NCI-H69 (cell line): ENCODE measurements at places on chromosomes 1 and 21.
A peak's percentile ranks its signal among the peaks of the same experiment; 100 is the strongest.

DNA sequence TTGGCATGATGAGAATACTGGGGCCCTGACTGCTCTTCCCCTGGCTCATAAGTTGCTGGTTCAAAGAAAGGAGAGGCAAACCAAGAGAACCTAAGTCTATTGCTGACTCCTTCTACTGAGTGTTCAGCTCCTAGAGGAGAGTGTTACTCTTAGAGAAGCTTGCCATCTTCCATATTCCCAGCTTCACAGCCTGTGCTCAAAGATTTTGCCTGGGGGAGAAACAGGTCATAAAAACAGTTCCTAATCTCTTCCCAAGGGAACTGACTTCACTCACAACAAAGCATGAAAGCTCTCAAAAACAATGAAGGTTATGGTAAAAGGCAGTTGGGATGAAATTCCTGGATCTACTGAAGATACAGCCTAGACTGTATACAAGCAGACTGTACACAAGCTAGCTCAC, 37.1 kb downstream of the LRRC40 start:
- DNase-seq = peak; percentile 10

- DNase-seq = no peak
Measured at GRCh38 chr21:34369741-34370140, 5.6 kb upstream of the SMIM11 start.

GRCh38 chr1:2857521-2857920, 56.0 kb upstream of the TTC34 start:
- no peak for DNase-seq

DNA sequence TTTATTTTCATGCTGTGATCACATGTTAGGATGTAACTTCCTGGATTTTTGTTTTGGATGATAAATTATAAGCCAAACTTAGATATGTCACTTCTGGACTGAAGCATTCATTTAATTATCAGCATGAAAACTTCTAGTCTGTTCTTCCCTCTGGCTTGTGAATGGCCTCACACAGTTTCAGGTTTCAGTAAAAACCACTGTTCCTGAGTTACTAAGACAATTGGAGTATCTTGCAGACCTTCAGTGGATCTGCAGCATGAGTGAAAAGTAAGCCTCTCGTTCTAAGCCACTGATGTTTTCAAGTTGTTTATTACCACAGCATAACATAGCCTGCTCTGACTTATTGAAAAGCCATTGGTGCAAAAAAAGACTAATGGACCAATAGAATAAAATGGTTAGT, 55.3 kb upstream of the RGS21 start:
- DNase-seq = no peak

GRCh38 chr1:149962039-149962647, 25.5 kb upstream of the MTMR11 start:
- DNase-seq = peak; percentile 73

- no peak for DNase-seq
Measured at GRCh38 chr1:53362270-53362669, 34.4 kb upstream of the LRP8 start.

DNA sequence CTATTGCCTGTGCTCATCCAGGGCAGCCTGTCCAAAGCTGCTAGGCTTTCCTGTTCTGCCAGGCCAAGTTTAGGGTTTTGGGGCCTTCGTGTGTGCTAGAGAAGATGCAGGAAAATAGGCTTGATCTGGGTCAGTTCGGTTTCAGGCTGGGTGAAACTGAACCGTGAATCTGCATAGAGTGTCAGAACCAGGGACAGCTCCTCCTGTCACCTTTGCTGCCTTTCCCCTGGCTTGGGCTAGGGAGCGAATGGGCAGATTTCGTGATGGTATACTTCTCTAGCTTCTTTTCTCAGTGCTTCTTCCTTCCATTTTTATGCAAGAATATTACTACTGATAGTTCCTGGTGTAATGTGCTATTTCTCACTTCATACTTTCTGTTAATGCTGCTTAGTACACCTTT, 6.0 kb upstream of the AGO1 start:
- DNase-seq = no peak

- DNase-seq = no peak
Measured at GRCh38 chr1:195594322-195594721, 1013.9 kb downstream of the KCNT2 start.

- peak; percentile 71 for DNase-seq
Measured at GRCh38 chr1:212608959-212609700, 569 bp downstream of the ATF3 start.

DNA sequence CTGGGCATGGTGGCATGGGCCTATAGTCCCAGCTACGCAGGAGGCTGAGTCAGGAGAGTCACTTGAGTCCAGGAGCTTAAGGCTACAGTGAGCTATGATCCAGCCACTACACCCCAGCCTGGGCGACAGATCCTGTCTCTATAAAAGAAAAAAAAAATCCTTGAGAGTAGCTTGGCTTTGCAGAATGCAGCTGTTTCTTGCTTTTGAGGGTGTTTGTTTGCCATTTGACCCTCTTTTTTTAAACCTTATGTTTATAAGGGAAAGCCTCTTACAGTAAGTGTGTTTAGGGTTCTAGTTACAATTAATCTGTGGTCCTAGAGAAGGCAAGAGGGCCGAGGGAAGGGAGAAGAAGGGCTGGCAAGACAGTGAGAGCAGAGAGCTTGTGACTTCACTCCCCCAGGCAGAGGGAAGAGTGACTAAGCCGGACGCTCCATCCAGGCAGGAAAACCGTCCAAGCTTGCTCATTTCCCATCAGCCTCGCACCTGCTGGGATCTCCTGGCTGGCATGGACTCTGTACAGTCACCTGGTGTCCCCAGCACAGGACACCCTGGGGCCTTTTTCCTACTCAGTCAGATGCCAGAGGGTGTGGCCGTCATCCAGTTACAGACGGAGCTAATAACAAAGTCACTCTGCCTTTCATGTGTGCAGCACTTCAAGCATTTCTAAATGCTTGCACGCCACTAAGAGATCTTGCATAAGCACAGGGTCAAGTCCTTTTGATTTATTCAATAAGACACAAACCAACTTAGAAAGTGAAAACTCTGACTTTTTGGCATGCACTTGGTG, 55.5 kb upstream of the PSEN2 start:
- DNase-seq = peak; percentile 96

DNA sequence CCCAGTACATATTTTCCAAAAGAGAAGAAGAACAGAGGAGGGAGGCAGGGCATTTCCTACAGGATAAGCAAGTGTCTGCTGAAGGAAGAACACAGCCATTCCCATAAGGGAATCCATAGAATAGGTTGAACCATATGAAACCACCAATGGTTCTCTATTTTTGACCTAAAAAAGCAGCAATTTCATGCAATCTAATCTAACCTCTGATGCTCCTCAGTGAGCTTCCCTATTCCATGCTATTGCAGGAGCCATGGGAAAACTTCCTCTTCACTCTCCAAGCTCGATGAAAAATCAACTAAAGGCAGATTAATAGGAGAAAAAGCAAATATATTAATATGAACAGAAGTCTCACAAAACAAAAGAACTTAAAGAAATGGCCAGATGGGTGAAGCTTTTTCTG, 50.5 kb downstream of the SIPA1L2 start:
- DNase-seq = no peak

DNA sequence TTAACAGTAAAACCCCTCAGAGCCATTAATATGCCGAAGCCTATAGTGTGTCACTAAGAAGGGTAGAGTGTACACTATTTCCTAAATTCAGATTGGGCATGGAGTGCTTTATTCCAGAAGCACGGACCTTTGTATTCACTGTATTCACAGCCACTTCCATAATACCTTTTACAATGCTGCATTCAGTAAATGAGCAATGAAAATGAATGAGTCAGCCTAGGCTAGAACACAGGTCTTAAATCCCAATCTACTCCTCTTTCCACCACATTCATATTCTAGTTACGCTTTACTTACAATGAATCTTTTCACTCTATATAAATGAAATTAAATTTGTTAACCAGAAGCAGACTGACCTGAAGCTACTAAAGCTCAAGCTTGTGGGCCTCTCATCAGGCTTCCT, 13.0 kb upstream of the GORAB start:
- no peak for DNase-seq

DNA sequence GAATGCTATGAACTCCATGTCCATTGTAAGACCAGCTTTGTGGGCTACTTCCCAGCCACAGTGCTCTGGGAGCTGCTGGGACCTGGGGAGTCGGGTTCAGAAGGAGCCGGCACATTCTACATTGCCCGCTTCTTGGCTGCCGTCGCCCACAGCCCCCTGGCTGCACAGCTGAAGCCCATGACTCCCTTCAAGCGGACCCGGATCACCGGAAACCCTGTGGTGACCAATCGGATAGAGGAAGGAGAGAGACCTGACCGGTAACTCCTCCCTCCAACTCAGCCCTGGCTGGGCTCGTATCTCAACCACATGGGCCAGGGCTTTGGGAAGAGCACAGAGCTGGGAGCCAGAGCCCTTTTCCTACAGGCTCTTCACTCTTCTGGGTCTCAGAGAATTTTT, 15.4 kb downstream of the MOV10 start:
- DNase-seq = no peak

- DNase-seq = no peak
Measured at GRCh38 chr1:110248746-110249145, 38.6 kb downstream of the KCNC4 start.

DNA sequence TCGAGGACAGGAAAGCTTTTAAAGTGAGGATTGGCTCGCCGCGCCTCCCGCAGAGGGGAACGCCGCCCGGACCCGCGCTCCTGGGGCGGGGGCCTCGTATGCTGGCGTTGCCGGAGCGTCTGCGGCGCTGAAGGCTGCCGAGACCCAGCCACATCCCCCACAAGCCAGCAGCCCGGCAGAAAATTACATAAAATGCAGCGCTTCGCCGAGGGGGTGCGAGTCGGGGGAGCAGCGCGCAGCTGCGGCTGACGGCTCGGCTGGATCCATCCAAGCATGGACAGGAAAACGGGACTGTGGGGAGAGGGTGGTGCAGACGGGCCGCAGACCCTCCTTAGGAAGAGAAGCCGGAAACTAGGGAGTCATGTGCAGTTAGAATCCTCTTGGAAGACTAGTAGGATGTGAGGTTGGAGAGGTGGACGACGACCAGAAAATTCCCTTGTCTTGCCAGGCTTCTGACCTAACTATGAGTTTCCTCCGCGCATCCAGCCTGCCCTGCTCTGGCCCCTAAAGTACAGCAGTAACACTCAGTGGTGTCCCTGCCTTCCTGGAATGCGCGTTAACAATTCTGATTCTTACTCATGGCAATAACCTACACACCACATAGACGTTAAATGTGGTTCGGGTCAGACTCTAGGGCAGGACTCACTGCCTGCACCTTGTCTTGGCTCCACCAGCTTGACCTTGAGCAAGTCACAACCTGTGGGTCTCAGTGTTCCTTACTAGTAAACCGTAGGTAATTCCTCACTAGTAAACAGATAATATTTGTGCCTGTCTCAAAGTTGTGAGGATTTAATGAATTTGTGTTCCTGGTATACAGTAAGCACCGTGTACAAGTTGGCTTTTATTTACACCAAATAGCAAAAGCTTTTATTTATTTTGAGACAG, 953 bp upstream of the BRWD1 start:
- peak; percentile 86 for DNase-seq

DNA sequence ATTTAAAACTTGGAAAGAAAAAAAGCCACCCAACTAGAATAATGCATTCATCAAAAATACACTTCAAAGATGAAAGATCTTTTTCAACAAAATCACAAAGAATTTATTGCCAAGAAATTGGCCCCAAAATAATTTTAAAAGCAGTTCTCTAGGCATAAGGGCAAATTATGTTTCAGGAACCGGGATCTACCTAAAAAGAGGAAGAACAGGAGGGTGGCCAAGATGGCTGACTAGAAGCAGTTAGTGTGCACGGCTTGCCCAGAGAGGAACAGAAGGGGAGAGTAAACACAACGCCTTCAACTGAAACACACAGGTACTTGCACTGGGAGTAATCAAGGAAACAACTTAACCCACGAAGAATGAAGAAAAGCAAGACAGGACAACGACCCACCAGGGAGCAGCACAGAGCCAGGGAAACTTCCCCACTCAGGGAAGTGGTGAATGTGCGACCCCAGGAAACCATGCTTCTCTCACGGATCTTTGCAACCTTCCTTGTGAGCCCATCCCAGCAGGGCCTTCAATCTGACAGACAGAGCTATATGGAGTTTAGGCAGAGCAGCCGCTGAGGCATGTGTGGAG, 46.1 kb downstream of the ACKR1 start:
- no peak for DNase-seq

DNA sequence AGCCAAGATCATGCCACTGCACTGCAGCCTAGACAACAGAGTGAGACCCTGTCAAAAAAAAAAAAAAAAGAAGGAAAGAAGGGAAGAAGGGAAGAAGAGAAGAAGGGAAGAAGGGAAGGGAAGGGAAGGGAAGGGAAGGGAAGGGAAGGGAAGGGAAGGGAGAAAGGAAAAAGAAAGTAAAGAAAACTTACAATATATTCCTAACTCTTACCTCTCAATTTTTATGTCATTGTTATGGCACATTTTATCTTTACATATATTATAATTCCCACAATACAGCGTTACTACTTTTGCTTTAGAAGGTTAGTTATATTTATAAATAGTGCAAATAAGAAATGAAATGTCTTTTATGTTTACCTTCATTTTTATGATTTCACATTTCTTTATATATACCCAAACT, 358.7 kb downstream of the HHIPL2 start:
- DNase-seq = no peak

DNA sequence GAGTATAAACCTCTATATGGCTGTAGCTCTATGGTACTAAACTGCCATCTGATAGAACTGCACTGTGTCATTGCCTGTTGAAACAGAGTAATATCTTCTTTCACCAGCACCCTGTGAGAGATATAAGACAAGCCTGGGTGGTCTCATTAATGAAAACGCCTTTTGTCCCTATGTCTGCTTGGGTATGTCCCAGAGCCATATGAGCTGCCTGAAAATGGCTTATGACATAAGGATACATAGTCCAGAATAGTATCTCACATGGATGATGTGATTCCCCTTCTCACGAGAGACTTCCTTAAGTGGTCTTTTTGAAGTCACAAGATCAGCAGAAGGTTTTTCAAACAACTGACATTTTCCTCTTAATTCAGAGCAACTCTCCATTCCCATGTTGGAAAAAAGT, 7.3 kb upstream of the TMCC2 start:
- DNase-seq = no peak

- no peak for DNase-seq
Measured at GRCh38 chr1:200363264-200363933, 46.4 kb downstream of the ZNF281 start.

GRCh38 chr1:230575886-230576500, 66.3 kb upstream of the COG2 start:
- no peak for DNase-seq

DNA sequence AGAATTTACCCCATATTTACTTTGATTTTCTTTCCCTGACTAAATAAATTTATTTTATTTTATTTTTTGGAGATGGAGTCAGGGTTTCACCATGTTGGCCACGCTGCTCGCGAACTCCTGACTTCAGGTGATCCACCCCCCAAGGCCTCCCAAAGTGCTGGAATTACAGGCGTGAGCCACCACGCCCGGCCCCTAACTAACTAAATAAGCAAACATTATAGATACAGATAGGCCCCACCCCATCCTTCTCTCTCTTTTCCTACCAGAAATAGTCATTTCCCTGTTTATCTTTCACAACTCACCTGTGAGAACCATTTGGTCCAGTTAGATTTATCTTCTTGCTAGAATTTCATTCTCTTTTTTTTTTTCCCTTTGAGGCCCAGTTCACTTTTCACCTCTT, 167.3 kb downstream of the DISC1 start:
- DNase-seq = no peak

GRCh38 chr1:169890761-169891538, 2.7 kb downstream of the SCYL3 start:
- peak; percentile 8 for DNase-seq

- DNase-seq = no peak
Measured at GRCh38 chr1:166377896-166378295, 211.1 kb upstream of the FAM78B start.
